CD8-positive, alpha-beta T cell (primary cell): ENCODE measurements at places on chromosomes 11 and 22.

GRCh38 chr22:49328118-49328475, 499.6 kb downstream of the BRD1 start:
- DNase-seq, result no peak

DNA sequence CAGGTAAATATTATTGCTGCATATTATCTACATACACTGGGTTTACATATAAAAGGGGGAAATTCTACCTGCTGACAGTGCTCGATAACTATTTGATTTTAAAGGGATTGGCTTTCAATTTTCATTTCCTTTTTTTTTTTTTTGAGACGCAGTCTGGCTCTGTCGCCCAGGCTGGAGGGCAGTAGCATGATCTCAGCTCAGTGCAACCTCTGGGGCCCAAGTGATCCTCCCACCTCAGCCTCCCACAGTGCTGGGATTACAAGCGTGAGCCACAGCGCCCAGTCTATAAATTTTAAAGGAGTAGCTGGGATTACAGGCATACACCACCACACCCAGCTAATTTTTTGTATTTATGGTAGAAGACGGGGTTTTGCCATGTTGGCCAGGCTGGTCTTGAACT, 3.2 kb upstream of the PCF11 start:
- no peak for DNase-seq

- DNase-seq, result no peak
These were observed 359.3 kb downstream of the TENM4 start for GRCh38 chr11:79081471-79082031.

GRCh38 chr11:101428918-101429317, 154.9 kb downstream of the TRPC6 start:
- no peak for DNase-seq

DNA sequence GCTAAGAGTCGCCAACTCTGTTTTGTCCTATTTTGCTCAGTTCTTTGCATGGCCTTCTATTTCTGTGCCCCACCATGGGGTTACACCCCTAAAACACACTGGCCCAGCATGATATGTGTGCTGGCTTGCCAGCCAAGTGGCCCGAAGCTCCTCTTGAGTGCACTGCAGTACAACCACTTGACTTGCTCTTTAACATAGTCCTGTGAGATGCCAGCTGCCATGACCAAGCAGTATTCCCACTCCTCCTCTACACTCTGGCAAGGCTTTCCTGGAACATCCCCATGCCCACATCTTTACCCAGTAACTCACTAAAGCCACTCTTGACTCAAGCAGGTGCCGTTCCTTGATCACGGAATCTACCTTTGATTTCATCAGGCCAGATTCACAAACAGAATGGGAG, 102.9 kb upstream of the GAL start:
- DNase-seq, result no peak

DNA sequence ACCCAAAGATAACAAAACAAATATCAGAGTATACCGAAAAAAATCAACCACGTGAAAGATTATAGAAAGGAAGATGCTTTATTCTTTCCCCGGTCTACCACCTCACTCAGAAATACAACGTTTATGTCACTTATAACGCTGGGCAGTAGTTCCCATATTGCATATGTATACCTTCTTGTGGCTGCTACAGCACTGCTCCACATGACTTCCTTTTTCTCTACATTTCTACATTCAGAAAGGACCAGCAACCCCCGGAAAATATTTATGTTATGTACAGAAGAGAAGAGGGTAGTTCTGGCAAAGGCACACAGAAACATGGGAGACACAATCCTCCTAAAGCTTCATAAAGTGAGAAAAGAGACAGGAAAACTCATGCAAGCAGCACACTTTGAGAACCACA, 56.8 kb downstream of the MTMR2 start:
- no peak for DNase-seq

- DNase-seq, result peak; percentile 17
These were observed 21.0 kb upstream of the TOLLIP start for GRCh38 chr11:1330473-1330872.

GRCh38 chr22:20040327-20041200, 19.7 kb downstream of the TANGO2 start:
- no peak for DNase-seq

GRCh38 chr11:110473706-110474105, 44.0 kb downstream of the FDX1 start:
- no peak for DNase-seq

- DNase-seq, result no peak
These were observed 78.7 kb downstream of the NECTIN1 start for GRCh38 chr11:119650251-119650650.

DNA sequence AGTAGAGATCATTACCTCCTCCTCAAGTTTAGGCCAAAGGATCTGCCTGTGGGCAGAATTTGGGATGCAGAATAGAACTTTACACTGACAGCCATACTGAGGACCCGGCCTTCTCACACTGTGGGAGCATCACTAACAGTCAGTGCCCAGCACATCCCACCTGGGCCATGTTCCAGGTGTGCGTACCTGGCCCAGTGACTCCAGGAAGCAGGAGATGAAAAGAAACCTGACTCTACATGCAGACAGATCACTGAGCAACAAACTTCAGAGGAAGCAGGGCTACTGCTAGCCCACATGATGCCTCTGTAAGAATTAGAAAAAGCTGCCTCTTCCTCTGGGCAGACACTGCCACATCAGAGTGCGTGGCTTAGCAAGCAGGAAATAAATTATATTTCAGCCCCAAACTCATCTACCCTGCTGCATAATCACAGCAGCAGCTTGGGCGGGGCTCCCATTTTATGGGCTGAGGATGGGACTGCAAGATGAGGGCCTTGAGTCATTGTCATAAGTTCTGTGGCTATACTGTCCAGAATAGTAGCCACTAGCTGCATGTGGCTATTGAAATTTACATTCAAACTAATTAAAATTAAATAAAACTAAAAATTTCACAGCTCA, 6.0 kb upstream of the LMO2 start:
- DNase-seq, result no peak

- DNase-seq, result peak; percentile 46
These were observed 35.0 kb upstream of the PRAME start for GRCh38 chr22:22593964-22594656.

GRCh38 chr22:29871684-29872083, 11.3 kb upstream of the MTMR3 start:
- DNase-seq, result no peak

GRCh38 chr22:17132112-17132511, 11.0 kb upstream of the TMEM121B start:
- no peak for DNase-seq

DNA sequence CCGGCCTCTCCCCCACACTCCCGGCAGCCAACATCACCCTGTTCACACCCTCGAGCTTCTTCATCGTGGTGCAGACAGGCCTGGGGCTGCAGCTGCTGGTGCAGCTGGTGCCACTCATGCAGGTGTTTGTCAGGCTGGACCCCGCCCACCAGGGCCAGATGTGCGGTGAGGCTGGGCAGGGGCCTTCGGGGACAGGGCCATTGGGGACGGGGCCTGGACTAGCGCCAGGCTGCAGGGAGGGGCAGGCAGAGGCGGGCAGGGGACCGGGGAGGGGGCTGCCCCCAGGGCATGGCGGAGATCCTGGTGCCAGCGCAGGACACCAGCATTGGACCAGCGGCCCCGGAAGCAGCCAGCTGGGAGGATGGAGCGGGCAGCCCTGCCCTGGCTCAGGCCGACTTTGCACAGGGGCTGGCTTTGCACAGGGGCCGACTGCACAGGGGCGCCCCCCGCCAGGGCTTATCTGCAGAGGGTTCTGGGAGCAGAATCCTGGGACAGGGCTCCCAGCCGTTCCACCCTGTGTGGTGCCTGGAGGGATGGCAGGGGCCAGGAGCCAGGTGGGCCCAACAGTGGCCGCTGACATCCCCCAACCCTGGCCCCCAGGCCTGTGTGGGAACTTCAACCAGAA, 8.6 kb downstream of the MUC5B start:
- DNase-seq, result no peak

- no peak for DNase-seq
These were observed 26.3 kb upstream of the TH start for GRCh38 chr11:2197771-2198520.

DNA sequence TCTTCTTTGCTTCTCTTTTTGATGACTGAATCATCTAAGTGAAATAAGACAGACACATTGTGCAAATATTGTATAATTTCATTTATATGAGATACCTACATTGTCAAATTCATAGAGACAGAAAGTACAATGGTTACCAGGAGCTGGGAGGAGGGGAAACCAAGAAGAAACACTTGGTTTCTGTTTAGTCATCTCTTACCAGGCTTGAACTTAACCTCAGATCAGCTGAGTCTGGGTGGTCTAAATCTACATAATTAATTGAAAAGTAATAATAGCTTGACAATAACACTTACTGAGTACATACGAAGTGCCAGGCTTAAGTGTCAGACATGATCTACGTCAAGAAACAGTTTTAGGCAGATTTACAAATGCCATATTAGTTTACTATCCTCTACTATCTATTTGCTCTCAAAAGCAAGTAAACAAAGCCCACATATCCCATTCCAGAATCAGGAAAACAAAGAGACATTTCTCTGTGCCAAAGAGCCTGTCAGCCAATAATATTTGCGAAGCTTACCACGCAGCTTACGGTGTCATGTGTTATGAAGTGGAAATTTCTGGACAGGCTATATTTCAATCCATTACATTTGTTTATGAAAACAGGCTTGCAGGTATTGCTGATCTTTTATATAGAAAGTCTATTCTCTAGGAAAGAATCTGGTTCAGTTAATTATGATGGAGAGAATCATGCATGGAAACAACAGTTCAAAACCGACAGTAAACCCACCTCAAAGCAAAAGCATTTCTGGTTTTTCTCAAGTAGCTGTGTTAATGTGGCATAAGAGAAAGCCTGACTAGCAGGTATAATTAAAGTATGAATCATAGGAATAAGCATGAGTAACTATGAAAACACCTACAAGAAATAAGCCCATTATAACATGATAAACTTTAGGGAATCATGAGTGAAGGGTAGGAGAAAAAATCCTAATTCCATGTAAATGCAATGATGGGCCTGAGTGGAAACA, 2.7 kb upstream of the ARHGAP42 start:
- DNase-seq, result no peak

GRCh38 chr11:10293423-10294289, at the start of gene SBF2:
Gene SBF2, minus strand, starts transcription at chr11:10294219. Its CDS starts 150 bp downstream, at chr11:10294069.
- peak; percentile 89 for DNase-seq

GRCh38 chr11:101907815-101908214, 7.0 kb upstream of the CEP126 start:
- no peak for DNase-seq

DNA sequence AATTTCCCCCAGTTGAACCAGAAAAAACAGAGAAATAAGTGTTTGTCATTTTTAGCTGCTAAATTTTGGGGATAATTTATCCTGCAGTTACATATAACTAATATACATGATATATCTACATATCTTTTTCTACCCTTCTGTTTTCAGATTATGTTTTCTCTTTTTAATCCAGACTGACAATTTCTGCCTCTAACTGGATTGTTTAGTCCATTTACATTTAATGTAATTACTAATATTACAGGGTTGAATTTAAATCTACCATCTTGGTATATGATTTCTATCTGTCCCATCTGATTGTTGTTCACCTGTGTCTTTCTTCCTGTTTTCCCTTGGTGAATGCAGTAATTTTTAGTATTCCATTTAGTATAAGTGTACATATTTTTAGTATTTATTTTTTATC, 5.7 kb downstream of the NNMT start:
- no peak for DNase-seq

DNA sequence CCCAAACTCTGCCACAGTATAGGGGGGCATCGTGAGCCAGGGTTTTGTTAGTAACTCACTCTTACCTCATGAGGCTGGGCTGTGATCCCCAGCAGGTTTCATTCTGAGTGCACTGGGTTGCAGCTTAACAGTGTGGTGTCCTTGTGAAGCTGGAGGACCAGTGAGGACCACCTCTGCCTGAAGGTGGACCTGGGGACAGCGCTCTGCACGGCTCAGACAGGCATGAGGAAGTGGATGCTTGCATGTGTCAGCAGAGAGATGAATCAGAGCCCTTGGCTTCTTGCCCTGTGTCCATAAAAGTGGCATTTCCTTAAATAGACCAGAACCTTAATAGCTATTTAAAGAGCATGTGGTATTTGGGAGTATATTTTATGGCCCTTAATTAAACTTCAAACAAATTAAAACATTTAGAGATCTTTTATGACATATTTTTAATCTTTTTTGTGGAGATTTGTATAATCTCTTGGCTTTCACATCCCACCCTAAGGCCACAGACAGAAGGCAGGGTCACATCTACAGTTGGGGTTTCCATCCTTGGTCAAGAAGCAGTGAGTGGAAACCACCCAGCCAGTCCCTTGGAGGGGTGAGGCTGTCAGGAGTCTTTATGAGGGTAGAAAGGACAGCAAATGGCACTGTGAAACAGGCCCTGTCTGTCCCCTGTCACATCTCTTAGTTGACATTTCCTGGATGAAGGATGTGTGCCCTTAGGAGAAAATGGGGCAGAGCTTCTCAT, 24.8 kb upstream of the ADORA2A start:
- DNase-seq, result no peak

GRCh38 chr11:91435694-91436395, 788.8 kb upstream of the FAT3 start:
- DNase-seq, result no peak

DNA sequence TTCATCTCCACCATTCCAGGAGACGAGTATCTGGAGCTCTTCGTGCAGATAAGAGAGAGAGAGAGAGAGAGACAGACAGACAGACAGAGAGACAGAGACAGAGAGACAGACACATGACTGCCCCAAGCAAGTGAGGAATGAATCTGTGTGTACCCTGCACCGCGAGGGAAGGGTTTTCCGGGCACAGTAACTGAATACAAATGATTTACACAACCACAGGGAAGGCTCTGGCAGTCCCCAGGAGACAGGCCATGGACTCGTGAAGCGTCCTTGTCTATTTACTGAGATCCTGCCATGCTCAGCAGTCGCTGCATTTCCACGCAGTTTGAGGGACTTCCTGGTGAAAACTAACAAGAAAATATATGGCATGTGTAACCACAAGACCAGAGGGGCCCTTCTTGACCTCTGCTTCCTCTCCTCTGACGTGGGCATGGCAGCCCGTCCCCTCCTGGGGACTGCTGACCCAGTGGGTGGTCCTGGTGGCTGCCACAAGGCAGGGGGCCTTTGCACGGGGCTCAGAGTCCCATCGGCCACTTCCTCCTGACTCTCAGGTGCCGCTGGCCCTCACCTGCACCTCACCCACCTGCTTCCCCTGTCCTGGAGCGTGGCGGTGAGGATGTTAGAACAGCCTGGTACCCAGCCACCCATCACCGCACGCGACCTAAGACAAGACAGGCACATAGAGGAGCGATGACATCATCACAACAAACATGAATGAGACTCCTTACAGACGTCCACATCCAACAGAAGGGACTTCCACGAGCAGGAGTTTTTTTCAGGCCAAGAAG, 75.9 kb downstream of the PHF21B start:
- no peak for DNase-seq

DNA sequence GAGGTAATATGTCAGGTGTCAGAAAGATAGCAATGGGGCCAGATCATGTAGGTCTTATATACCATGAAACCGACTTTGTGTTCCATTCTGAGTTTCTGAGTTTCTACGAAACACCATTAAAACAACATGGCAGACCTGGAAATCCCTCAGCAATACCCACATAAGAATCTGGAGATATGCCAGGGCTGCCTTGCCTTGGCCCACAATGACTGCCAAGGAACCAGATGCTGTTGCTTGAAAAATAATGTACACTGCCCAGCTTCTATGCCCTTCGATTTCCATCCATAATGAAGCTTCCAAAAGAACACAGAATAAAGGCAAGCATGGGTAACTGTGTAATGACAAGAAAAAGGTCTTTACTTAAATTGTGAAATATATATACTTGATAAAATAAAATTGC, 277.4 kb downstream of the SOX6 start:
- no peak for DNase-seq
